H9 (cell line): ENCODE measurements at places on chromosomes 3 and 15. TPM values are rescaled to one million over a fixed set of nuclear protein-coding genes. Genes with fewer than 3 reads are reported as not detected.

GRCh38 chr3:107993771-107994170 is 97.1 kb downstream of the CD47 start:
- DNase-seq: no peak

Gene C3orf20
- total RNA-seq: not detected in 2 replicates

DNA sequence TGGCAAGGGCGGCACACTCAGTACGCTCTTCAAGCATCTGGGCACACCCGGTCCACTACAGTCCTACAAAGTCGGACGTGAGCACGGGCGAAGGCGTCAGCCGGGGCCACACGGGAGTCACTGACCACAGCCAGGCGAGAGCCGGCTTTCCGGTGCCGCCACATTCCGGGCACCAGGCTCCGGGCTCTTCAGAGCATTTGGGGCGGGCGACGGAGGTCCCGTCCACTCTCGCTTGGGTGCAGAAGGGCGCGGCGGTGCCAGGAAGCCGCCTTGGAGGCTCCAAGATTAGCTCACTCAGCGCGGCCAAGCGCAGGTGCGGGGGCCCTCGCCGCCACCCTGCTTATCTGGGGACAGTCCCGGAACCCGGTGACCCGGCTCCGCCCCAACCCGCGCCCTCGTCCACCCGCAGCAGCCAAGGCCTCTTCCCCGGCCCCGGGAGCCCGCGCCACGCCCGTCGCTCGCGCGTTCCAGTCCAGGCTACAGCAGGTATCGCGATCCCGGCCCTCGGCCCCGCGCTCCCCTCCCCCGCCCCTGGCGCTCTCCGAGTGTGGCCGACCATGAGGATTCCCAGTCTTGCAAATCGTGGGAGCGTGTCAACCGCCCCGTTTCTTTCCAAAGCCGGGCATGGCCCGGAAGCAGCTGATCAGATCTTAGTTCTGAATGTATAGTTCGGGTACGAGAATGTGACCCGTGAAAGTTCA is at the start of gene ADPRH:
TSS of gene ADPRH (plus strand) at position 127 of the 701 bp plus-strand sequence. CDS start 2,678 bp downstream, outside the sequence.
- DNase-seq: peak; percentile 82

DNA sequence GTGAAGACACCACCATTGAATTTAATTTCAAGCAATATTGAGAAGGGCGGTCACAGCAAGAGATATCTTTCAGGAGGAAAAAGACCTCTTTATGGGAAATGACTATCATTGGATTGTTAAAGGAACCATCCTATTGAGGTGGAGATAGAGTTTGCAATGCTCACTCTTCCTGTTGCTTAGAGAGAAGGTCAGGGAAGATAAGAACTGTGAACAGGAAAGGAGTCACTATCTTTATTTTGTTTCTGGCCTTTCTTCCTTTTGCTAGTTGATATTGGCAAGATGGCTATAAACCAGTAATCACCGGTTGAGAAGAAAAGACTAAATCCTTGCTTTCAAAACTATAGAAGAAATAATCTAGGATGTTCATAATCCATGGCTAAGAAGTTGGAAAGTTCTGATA is 112.1 kb upstream of the TMEM108 start:
- no peak for DNase-seq

- DNase-seq: no peak
These were observed 7.1 kb downstream of the CLRN1 start for GRCh38 chr3:150965436-150965835.

Gene C3orf85
- total RNA-seq: not detected in 2 replicates

GRCh38 chr3:127655641-127656040 is 17.1 kb upstream of the ABTB1 start:
- no peak for DNase-seq
